ENCODE measurements at places on chromosomes 4 and X.

GRCh38 chr4:20015636-20016224 is 236.0 kb upstream of the SLIT2 start:
- DNase-seq = no peak

DNA sequence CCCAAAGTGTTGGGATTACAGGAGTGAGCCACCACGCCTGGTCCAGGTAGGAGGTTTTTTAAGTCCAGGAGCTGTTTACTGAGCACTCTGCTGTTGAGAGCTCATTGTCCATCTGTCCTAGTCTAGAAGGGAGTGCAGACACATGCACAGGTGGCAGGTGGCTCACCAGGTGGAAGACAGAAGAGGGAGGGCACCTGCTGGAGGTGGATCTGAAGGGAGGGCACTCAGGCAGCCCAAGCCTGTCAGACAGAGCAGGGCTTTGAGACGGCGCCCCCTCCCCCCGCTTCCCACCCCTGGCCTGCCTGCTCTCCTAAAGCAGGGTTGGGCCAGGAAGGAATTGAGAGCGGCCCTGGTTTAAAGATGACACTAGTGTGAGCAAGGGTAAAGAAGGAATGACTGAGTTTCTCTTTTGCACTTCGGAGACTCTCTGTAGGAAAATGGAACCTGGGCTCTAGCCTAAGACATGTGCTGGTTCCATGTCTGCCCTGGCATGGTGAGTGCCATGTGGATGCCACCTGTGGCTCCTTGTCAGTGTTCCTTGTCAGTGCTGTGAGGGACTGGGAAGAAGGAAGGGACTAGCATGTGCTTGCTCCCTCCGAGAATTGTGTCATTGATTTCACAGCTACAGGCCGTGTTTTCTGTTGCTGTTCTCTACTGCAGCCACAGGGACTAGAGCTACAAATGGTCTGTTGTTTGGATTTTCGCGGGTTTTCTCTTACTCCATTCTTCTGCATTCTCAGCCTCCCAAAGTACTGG is 108.6 kb downstream of the TNIP2 start:
- DNase-seq = no peak

- no peak for DNase-seq
These were observed 178.3 kb downstream of the FAM13A start for GRCh38 chr4:88878642-88879041.

DNA sequence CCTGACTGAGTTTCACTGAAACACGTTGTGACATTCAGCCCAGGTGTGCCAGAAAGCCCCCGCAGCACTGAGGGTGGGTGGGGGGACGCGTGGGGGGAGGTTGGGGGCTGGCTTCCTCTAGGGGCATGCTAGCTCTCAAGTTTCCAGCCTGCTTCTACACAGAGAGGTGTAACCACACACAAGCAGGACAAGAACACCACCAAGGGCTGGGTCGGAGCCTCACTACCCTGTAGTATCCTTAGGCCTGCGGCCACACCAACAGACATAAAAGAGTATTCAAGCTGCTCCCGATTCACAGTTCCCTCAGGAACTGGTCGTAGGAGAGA is 1.8 kb downstream of the USP46 start:
- no peak for DNase-seq

- no peak for DNase-seq
These were observed 858.9 kb upstream of the PCDH7 start for GRCh38 chr4:29861307-29861706.

GRCh38 chr4:86950831-86951525 is 16.2 kb downstream of the AFF1 start:
- DNase-seq = no peak

Data from T-helper 17 cell (primary cell).